ENCODE measurements at places on chromosomes 5 and 9. TPM values are rescaled to one million over a fixed set of nuclear protein-coding genes. Genes with fewer than 3 reads are reported as not detected.

C5orf34 gene
- 6.1 TPM for total RNA-seq

ORM2 gene
- not detected for total RNA-seq

FXN gene
- total RNA-seq, result 2.0 TPM

SPINK7 gene
- not detected for total RNA-seq

PDE6A gene
- total RNA-seq, result not detected

MLLT3 gene
- 125 TPM for total RNA-seq

TMEM267 gene
- 9.8 TPM for total RNA-seq

NAIP gene
- total RNA-seq, result 20.4 TPM

PCDHB8 gene
- total RNA-seq, result 7.7 TPM

OR13C4 gene
- not detected for total RNA-seq

IGIP gene
- 7.7 TPM for total RNA-seq

- no peak for DNase-seq
Measured at GRCh38 chr5:71770381-71770780, 51.3 kb downstream of the CARTPT start.

DNA sequence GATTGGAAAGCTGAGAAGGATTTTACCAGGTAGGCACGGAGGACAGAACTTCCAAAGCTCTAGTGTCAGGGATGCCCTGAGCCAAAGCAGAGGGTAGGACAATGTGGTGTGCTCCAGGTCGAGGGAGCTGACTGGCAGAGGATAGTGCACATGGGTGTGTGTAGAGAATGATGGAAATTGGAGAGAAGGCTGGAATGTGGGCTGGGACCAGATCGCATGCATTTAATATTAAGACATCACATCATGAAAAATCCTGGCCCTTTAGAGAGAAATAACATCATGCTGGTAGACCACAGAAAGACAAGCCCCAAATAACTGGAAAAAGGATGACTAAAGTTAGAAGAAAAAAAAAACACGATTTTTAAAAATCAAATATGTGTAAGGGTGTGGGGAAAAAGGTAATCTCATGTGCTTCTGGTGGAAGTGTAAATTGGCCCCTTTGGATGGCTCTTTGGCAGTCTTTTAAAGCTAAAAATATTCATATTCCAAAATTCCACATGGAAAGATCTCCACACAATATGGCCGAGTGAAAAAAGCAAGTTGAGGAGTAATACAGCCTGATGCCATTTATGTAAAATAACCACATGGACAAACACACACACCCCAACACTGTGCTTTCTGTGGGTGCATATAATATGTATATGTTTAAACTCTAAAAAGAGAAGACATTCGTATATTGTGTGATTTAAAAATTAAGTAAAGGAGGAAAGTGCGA lies 67.0 kb upstream of the TGFBR1 start:
- no peak for DNase-seq

DNA sequence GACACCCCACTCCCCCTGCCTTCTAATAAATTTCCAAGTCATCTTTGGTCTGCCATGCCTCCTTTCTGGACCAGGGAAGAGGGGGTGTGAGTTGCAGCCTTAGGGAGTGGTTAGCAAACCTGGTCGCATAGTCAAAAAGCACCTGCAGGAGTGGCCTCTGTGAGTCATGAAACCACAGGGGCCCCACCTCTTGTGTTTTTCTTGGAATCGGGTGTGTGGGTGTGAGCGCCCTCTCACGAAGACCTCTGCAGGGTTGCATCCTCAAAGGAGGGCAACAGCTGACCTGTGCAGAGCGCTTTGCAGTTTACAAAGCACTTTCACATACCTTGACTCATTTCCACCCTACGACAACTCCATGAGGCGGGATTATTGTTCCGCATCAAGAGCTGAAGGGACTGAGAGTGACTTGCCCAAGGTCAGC lies 36.8 kb upstream of the TEX48 start:
- DNase-seq, result no peak

GRCh38 chr9:19934301-19934871 lies 145.5 kb upstream of the SLC24A2 start:
- DNase-seq, result no peak

- no peak for DNase-seq
Measured at GRCh38 chr5:62000646-62001045, 305.4 kb upstream of the KIF2A start.

DNA sequence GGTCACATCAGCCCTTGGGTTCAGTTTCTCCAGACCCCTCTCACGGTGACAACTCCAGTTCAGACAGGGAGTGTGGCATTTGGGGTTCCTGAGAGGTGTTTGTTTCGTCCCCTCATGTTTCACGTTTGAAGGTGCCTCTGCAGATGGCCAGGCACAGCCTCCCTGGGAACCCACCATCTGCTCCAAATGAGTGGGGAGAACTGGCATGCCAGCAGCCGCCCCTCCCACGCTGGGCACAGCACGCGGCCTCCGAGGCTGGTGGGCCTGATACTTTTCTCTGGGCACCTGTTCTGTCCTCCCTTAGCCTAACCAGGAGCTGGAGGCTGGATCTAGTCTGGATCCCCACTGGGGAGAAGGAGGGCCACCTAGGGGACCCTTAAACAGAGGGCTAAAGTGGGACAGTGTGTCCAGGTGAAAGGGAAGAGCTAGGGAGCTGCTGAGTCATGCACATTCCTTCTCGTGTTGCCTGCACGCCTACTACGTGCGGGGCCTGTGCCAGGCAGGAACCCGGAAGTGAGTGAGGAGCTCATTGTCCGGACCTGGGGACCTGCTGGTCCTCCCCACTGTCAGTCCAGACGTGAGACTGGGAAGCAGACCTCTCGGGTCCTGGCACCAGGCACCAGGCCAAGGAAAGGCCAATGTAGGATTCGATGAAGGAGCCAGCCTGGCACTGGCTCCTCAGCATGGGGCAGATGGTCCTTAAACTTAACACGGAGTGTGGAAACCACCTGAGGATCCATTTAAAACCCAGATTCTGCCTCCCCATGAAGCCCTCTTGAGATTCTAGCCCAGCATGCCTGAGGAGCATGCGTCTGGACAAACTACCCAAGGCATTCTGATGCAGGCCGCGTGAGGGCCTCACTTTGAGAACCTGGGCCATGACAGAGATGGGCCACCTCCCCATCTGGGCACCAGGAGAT lies 11.7 kb downstream of the DNM1 start:
- DNase-seq, result no peak

- DNase-seq, result no peak
Measured at GRCh38 chr9:33263131-33264002, 1.1 kb downstream of the BAG1 start.

DNA sequence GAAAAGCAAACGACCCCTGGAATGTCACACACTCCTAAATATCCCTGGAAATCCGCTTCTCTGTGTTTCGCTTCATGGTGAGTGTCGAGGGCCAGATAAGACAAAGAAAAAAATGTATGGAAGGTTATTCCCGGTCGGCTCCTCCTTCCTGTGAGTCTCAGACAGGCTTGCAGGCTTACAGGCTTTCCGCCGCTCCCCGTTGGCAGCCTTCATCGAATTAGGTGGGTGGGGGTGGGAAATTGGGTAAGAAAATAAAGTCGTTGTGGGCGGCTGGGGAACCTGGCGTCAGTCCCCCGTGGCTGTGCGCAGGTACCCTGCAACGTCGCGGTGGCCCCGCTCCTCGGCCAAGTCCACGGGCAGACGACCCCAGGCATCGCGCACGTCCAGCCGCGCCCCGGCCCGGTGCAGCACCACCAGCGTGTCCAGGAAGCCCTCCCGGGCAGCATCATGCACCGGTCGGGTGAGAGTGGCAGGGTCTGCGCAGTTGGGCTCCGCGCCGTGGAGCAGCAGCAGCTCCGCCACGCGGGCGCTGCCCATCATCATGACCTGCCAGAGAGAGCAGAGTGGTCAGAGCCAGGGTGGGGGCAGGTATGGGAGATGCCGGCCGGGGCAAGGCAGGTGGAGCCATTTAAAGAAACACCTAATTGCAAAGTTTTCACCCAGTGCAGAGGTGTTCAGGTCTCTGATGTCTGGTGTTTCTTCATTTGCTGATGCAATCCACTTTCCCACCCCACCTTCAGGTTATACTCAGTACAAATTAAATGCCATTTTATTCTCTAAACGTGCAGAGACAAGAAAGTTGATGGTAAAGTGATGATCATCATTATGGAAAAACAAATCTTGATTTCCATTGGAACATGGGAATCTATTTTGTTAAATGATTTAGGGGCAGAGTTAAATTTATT lies 3.2 kb downstream of the CDKN2B start:
- DNase-seq, result no peak

DNA sequence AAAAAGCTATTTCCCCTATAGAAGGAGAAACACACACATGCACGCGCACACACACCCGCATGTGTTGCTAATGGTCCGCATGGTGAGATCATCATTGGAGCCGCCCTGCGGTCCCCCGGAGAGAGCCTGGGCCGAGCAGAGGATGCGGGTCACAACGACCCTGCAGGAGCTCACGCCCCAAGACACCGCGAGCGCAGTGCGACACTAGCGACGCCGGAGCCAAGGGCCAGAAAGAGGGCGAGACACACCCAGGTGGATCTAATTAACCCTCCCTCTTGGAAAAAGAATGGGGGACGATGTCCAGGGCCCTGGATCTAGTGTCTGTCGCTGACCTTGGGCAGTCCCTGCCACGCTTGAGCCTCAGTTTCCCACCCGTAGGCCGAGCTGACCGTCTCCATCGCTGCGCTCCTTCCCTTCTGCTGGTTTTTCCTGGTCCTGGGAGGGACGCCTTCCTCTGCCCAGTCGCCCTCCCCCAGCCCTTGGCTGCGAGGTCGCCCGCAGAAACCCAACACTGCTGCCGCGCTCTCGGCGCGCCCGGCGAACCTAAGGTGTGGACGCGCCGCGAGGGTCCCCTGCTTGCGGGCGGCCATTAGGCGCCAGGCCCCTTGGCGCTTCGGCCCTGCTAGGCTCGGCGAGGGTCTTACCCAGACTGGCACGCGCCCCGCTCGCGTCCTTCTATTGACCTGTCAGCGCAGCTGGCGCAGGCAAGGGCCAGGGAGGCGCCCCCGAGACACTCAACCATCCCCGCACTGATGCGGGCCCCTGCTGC lies 47.5 kb upstream of the RNF20 start:
- peak; percentile 41 for DNase-seq

- peak; percentile 22 for DNase-seq
Measured at GRCh38 chr5:62306896-62307689, 1.1 kb downstream of the KIF2A start.

- DNase-seq, result no peak
Measured at GRCh38 chr5:147925020-147925419, 18.7 kb upstream of the C5orf46 start.

DNA sequence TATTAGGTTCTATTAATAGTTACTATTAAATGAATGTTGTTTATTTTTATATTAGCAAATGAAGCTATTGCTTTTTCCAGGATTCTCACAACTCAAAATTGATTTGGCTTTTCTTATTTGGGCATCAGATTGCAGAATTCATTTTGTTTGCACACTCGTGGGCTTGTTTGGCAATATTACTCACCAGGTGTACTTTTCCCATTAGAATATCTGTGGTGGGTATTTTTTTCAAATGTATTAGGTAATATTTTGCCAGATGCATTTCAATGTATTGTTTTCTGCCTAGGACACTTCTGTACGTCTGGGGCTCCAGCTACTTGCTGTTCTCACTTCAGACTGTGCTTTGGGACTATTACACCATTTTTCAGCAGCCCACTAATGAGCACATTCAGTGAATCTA lies 108.0 kb upstream of the GHR start:
- DNase-seq, result no peak

GRCh38 chr9:4739587-4740387 lies 1.2 kb downstream of the AK3 start:
- DNase-seq, result peak; percentile 15

GRCh38 chr9:116662646-116663310 lies 24.3 kb upstream of the TRIM32 start:
- DNase-seq, result no peak

GRCh38 chr9:111914749-111915424 lies 18.3 kb downstream of the UGCG start:
- no peak for DNase-seq

DNA sequence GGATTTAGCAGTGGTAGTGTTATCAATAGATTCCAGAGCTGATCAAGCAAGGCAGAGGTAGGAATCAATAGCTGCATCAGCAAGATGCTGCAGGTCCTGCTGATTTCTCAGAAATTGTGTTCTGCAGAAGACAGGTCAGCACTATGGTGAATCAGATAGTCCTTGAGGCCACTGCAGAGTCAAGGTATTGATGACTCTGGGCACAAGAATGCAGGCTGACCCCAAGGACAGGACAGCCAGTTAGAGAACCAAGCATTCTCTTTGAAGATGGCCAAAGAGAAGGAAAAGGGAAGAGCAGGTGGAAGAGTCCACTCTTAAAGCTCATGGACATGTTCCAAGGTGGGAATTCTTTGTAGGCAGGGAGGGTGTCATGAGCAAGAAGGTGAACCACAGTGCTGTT lies 28.0 kb downstream of the PRUNE2 start:
- no peak for DNase-seq

- no peak for DNase-seq
Measured at GRCh38 chr5:79829260-79829659, 139.6 kb downstream of the CMYA5 start.

DNA sequence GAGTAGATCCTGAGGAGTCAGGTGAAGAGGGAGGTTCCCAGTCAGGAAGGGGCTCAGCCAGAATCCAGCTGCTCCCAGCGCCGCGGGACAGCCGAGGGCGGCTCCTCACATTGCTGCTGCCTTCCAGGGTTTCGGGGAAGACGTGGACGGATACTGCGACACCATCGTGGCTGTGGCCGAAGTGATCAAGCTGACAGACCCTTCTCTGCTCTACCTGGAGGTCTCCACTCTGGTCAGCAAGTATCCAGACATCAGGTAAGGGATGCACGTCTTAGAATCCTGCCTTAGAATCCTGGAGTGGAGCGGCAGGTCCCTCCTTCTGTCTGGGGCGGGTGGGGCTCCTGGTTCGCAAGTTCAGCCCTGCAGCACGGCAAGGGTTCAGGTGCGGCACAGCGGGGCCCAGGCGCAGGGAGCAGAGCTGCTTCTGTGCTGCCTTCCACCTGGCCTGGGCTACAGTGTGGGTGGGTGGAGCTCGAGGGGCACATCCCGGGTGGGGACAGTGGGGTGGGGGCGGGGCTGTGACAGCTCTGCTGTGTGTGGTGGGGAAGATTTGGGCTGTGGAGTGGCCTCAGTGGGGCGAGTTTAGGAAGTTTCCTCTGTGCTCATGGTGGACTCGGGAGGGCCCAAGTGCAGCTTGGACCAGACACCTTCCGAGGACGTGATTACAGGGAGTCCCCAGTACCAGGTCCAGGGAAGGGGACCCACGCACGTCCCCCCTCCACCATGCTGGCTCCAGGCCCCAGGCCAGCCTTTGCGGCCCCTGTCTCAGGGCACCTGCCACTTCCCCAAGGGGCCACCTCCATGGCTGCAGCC lies 22.8 kb downstream of the EXOC3 start:
- DNase-seq, result no peak

GRCh38 chr9:134316449-134317160 lies 9.7 kb upstream of the RXRA start:
- no peak for DNase-seq

Data from frontal cortex (tissue), 4 donors.